MG63 (cell line): ENCODE measurements at places on chromosomes 1 and 21.

GRCh38 chr1:107048241-107048640 is 8.2 kb upstream of the PRMT6 start:
- no peak for DNase-seq

- no peak for DNase-seq
Observed at GRCh38 chr1:67041841-67042503, 12.0 kb downstream of the SLC35D1 start.

- DNase-seq = no peak
Observed at GRCh38 chr1:66570196-66570595, 36.2 kb downstream of the SGIP1 start.

- no peak for DNase-seq
Observed at GRCh38 chr1:63124666-63125191, 197.6 kb upstream of the FOXD3 start.

- DNase-seq = no peak
Observed at GRCh38 chr1:11071463-11072215, 11.8 kb upstream of the SRM start.

- DNase-seq = no peak
Observed at GRCh38 chr1:86648255-86648654, 56.1 kb upstream of the SH3GLB1 start.

- no peak for DNase-seq
Observed at GRCh38 chr1:56107275-56107638, 472.1 kb downstream of the PLPP3 start.

DNA sequence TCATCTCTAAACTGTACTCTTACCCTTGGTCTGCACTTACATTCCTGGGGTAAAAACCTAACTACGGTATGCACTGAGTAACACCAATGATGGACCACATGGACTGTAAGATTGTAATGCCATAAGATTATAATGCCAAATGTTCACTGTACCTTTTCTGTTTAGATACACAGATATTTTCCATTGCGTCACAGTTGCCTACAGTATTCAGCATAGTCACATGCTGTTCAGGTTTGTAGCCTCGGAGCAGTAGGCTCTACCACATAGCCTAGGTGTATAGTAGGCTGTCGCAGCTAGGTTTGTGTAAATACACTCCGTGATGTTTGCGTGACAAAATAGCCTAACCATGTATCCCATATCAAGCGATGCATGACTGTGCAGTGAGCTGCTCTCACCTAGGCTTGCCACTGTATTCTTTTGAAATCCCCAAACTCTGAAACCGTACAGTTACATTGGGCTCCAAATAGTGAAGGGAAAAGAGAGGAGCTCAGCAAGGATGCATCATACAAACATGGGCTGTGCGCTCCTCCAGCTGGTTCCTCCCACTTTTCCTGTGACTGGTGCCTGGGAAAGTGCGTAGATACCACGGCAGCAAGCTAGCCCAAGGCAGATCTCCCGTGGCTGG is 35.2 kb downstream of the CFAP57 start:
- DNase-seq = no peak

DNA sequence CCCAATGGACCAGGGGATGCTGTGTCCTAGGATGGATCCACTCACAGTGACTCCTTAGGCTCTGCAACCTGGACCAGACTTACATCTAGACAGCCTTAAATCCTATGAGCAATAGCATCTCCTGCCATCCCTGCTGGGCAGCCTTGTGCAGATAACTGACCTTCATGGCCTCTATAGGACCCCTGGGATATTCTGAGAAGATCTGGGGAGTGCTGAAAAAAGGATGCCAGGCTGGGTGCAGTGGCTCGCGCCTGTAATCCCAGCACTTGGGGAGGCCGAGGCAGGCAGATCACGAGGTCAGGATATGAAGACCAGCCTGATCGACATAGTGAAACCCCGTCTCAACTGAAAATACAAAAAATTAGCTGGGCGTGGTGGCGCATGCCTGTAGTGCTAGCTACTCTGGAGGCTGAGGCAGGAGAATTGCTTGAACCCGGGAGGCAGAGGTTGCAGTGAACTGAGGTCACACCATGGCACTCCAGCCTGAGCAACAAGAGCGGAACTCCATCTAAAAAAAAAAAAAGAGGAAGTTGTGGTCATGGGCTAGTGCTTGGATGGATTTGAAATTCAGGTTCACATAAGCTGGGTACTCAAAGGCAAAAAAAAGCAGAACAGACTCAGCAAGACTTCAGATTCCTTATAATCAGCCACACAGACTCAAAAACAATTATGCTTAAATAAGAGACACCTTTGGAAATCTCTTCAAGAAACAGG is 10.9 kb upstream of the SH2D1B start:
- DNase-seq = no peak

- no peak for DNase-seq
Observed at GRCh38 chr1:3064296-3064850, 4.6 kb upstream of the PRDM16 start.

DNA sequence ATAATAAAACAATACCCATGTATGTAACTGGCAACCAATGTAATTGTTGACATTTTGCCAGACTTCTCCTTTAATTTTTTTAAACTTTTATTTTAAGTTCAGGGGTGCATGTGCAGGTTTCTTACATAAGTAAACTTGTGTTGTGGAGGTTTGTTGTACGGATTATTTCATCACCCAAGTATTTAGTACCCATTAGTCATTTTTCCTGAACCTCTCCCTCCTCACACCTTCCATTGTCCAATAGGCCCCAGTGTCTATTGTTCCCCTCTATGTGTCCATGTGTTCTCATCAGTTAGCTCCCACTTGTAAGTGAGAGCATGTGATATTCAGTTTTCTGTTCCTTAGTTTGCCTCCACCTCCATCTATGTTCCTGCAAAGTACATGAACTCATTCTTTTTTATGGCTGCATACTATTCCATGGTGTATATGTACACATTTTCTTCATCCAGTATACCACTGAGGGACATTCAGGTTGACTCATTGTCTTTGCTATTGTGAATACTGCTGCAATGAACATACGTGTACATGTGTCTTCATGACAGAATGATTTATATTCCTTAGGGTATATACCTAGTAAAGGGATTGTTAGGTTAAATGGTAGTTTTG is 6.7 kb downstream of the DEPDC1 start:
- DNase-seq = no peak

DNA sequence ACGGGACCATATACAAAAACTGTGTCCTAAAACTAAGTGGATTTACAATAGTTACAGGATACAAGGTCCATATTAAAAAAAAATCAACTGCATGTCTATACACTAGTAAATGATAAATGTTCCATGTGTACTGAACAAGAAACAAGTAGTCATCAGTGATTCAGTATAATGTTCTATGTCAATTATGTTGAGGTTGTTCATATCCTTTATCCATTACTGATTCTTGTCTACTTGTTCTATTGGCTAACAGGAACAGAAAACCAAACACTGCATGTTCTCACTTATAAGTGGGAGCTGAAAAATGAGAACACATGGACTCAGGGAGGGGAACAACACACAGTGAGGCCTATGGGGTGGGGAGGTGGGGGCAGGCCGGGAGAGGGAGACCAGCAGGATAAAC is 90.5 kb downstream of the CDC42BPA start:
- DNase-seq = no peak

DNA sequence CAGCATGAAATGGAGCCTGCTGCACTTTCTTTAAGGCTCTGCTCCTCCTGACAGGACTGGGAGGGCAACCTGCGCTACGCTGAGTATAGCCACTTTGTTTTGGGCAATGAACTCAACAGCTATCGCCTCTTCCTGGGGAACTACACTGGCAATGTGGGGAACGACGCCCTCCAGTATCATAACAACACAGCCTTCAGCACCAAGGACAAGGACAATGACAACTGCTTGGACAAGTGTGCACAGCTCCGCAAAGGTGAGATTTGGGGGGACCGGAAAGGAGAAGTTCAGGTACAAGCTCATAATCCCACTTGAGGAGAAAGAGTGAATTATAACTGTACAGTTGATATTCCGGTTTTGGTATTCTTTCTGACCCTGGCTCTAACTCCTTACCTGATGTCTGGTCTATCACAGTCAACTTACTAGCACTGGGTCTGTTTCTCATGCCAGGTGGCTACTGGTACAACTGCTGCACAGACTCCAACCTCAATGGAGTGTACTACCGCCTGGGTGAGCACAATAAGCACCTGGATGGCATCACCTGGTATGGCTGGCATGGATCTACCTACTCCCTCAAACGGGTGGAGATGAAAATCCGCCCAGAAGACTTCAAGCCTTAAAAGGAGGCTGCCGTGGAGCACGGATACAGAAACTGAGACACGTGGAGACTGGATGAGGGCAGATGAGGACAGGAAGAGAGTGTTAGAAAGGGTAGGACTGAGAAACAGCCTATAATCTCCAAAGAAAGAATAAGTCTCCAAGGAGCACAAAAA is 5.4 kb downstream of the ANGPTL7 start:
- DNase-seq = no peak

GRCh38 chr1:29590583-29591565 is 354.6 kb downstream of the PTPRU start:
- peak; percentile 69 for DNase-seq

GRCh38 chr21:45582128-45582527 is 39.9 kb upstream of the SLC19A1 start:
- no peak for DNase-seq

DNA sequence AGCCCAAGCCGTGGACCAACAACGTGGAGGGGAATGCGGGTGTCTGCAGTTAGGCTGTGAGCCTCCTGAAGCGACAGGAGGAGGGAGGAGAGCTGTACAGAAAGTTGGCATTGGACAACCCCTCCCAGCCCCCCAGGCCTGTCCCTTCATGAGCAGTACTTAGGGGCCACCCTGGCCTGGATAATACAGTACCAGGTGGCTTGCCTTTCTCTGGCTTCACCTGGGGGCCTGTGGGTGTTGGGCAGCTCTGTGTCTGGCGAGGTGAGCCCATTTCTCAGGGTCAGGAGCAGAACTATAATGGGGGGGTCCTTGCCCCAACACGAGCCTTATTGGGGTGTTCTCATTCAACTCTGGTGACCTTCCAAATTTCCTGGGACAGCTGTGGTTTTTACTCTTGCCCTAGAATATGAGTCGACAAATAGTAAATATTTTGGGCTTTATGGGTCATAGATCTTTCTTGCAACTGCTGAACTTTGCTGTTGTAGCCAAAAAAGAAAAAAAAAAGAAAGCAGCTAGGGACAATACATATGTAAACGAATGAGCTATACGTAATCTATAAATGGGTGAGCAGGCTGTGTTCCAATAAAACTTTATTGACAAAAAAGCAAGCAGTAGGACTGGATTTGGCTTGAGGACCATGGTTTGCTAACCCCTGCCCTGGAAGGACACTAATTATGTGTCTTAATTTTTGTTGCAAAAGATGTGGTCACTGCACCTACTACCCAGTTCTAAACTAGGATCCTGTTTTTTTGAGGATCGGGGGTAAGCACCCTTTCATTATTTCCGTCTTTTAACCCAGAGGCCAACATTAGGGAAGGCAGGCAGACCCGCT is 11.4 kb downstream of the COQ8A start:
- no peak for DNase-seq

- DNase-seq = peak; percentile 15
Observed at GRCh38 chr1:29332204-29332603, 95.9 kb downstream of the PTPRU start.

GRCh38 chr1:67642629-67643028 is 42.4 kb upstream of the GADD45A start:
- DNase-seq = no peak

DNA sequence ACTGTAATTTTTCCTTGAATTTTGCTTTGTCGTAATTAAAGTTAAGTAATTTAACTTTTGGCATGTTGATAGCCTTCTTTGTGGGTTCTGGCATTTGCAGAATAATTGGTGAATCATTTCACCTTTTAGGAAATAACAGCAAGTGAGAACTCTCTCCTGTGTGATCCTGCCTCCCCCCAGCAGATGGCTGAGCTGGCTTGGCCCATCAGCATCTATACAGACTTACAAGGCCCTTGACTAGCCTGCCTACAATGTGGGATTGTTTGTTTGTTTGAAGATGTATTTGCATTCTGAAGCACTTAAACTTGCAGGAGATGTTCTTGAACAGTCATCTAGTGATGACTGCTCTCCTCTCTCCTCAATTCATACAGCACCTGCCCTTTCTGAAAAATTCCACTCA is 55.9 kb downstream of the MACO1 start:
- DNase-seq = peak; percentile 23

- no peak for DNase-seq
Observed at GRCh38 chr1:106889059-106889458, 167.4 kb upstream of the PRMT6 start.

DNA sequence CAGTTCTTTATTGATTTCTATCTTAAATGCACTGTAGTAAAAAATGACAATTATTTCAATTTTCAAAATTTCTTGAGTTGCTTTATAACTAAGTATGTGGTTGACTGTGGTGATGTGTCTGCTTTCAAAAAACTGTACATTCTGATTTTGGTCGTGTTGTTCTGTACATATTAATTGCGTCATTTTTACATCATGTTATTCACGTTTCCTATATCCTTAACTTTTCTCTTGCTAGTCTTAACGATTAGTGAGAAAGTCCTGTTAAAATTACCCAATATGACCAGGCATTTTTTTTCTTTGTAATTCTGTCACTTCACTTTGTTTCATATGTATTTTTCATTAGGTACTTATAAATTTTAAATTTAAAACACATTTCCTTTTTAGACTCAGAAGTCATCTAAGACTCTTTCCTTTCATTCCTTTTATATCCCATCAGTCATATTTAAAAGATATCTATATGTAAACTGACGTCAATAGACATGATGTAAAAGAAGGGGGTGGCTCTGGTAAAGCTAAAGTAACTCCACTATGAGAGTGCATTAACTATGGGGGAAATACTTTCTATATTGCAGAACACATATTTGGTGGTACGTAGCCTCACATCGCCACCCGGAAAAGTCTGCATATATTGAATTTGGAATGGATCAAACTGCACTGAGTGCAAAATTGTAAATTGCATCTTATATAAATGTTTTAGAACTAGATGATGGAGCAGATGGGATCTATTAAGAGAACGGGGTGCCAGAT is 1.1 kb upstream of the COA6 start:
- no peak for DNase-seq

- DNase-seq = peak; percentile 36
Observed at GRCh38 chr21:39867198-39867650, at the start of gene PCP4. Gene PCP4 (plus strand): TSS chr21:39867438. CDS start chr21:39867502, 64 bp downstream.

DNA sequence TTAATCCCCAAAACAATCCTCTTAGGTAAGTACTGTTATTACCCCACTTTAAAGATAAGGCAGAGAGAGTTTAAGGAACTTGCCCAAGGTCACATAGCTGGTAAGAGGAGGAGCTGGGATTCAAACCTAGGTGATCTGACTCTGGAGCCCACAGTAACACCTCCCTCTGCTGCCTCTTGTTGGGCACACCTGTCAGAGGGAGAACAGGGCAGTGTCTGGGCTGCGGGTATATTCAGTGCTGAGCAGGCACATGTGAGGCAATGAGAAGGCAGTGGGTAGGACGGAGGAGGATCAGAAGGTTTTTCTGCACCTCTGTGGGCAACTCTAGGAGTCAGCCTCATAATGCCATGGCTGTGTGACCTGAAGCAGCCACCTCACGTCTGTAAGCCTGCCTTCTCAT is 1.8 kb downstream of the HPCA start:
- DNase-seq = no peak

GRCh38 chr1:53188099-53188498 is 8.5 kb upstream of the CPT2 start:
- no peak for DNase-seq

GRCh38 chr1:40160806-40161124 is 422 bp upstream of the RLF start:
- no peak for DNase-seq
